DMS79 treated with DMSO at 0.1 percent for 48 hours (cell line): ENCODE measurements at places on chromosomes 3 and 15.
A peak's percentile ranks its signal among the peaks of the same experiment; 100 is the strongest.

- peak; percentile 46 for DNase-seq
These were observed 1.2 kb upstream of the UBP1 start for GRCh38 chr3:33441225-33441976.

DNA sequence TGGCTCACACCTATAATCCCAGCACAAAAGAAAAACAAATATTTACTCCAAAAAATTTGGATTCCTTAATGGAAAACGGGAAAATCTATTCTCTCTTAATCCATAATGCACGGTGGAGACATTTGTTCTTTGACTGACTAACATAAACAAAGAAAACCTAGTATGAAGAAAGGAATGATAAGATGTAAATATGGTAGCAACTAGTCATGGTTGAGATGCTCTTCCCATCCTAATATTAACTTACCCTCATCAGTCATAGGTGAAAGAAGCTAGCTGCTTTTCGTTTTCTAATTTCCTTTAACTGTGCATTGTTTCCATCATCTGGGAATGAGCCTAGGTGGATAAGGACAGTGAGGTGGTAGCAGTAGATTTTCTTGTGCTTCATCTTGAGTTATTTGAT is 22.0 kb downstream of the MAP4 start:
- no peak for DNase-seq

- no peak for DNase-seq
These were observed 26.4 kb downstream of the TYRO3 start for GRCh38 chr15:41585127-41586047.

DNA sequence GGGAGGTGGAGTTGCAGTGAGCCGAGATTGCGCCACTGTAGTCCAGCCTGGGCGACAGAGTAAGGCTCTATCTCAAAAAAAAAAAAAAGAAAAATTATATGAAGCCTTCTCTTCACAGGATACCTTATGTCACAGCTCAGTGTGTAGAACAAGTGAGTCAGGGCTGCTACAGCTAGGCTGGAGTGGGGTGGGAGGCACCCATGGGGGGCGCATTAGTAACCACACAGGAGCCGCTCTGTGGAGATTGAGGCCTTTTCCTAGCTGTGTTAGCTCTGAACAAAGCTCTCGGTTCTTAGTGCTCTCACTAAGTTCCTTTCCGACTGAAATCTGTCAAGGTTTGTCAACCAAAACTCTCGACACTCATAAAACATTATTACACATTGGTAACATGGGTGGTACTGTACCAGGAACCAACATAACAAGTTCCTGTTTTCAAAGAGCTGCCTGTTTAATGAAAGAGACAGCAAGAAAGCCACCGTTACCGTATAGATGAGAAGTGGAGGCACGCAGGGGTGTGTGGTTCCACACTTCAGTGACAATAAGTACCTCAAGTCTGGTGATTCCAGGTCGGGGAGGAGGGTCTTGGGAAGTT is 4.5 kb downstream of the LRRC31 start:
- peak; percentile 34 for DNase-seq

DNA sequence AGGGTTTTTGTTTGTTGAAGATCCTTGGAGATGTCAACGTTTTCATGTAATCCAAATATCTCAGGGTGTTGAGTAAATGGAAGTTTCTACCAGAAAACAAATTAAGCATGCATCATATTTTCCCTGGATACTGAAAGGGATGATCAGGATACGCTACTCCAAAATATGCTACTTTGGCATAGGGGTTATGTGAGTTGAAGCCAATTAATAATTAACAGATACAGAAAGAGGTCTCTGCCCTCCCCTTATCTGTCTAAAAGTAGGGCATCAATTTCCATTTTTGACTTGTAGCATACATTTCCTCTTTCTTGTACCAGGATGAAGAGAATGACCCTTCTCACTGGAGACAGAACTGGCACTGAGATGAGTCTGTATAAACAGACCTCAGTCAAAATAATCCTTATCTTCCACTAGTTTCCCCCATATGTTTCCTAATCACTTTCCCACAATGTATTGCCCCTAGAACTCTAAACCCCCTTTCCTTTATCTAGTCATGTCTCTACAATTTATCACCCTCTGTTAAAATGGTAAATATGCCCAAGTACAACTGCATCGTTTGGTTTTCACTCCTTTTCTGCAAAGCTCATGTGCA is 17.4 kb upstream of the ASB14 start:
- DNase-seq, result no peak

- DNase-seq, result no peak
These were observed 3.2 kb upstream of the ATP13A3 start for GRCh38 chr3:194489736-194490612.

DNA sequence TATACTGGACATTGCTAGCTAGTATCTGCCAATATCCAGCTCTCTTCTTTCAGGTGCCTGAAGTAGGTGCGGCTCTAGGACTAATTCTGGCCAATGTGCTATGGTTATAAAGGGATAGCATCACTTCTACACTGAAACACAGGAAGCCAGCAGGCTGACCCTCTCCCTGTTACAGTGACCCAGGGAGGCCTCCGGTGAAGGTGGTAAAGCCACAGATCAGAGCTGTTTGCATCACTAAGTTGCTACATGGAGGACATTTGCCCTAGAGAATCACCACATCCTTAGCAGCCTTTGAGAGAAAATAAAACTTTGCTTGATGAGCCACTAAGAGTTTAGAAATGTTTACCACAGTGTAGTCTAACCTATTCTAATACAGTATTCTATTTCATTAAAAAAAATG is 161.4 kb downstream of the CHST2 start:
- no peak for DNase-seq

DNA sequence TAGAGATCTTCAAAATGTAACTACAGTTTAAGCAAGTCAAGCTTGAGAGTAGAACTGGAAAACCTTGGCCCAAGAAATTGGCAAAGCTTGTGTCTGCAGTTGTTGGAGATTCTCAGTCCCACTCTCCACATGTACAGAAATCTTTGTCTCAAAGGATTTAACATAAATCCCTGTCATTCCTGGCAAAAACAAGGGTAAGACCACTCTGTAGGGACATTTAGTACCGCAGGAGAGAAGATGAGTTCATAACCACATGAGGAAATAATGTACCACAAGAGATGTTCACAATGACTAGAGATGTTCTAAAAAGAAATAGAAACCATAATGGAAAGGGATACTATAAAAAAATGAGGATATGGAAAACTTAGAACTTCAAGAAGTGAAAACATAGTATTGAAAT is 73.7 kb downstream of the RAB7A start:
- DNase-seq, result no peak

- no peak for DNase-seq
These were observed 52.3 kb downstream of the PGPEP1L start for GRCh38 chr15:98955331-98955730.

GRCh38 chr3:53618936-53619335 is 124.5 kb downstream of the CACNA1D start:
- no peak for DNase-seq

DNA sequence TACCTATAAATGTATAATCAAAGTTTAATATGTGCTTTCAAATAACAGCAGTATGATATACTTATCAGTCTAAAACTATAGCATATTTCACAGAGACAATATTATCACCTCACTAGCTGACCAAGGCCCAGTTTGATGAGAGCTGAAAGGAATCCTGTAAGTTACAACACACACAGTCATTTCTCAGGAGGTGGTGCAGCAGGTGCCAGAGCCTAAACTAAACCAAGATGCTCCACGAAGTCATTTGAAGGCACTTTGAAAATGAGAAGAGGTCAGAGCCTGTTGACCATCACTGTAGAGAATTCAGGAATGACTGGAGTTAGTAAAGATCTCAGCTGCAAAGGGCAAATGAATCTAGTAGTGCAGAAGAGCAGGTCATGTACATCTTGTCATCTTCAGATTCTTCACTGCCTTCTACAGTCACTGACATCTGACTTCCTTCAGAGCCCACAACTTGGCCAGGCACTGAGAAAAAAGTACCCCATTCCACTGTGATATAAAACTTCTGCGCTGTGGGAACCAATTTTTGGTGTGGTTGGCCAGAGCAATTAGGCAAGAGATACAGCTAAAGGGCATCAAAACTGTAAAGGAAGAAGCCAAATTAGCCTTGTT is 7.9 kb downstream of the GBE1 start:
- DNase-seq, result no peak

- DNase-seq, result no peak
These were observed 211.4 kb upstream of the SETMAR start for GRCh38 chr3:4091786-4092185.

GRCh38 chr3:186520957-186521842 is 23.0 kb downstream of the CRYGS start:
- DNase-seq, result no peak

- DNase-seq, result no peak
These were observed 80.9 kb upstream of the ARHGEF26 start for GRCh38 chr3:154040283-154040682.

- no peak for DNase-seq
These were observed 64.6 kb downstream of the RPN1 start for GRCh38 chr3:128585974-128586373.

DNA sequence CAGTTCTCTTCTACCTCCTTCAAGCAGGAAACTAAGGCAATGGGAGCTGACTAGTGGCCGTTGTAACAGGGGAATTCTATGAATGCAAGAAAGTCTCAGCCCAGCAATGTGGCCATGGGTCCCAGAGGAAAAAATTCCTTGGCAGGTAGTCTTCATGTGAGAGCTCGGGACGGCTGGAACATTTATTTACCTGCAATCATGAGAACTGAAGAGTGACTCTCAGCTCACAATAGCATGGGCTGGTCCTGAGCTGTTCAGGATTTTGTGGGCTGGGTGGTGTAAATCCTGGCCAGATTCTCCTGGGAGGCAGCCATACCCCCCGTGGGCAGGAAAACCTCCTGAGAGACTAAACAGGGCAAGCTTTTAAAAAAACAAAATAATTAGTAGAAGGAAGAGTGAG is 330.3 kb upstream of the CTNNB1 start:
- DNase-seq, result no peak
